Muscle of leg (tissue), 16 donors: ENCODE measurements at places on chromosomes 2 and 18.

GRCh38 chr2:142536492-142536891 lies 341.0 kb upstream of the KYNU start:
- no peak for DNase-seq

DNA sequence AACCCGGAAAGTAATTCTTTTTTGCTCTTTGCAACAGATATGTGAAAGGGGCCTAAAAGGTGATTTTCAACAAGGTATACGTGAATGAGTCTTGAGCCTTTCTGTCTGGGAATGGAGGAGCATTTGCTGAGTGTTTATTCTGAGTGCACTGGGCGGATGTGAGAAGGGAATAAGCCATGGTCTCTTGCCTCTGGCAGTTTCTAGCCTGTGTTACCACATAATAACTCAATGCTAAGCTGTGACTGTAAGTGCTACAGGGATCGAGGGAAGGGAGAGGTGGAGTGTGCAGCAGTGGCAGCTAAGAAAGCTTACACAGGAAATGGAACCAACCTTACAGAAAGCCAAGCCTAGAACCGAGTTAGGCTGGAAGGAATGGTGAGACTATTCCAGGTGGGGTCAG lies 444.3 kb downstream of the SLC4A3 start:
- DNase-seq: no peak

GRCh38 chr2:111121828-111122630 lies 1.3 kb downstream of the BCL2L11 start:
- peak; percentile 96 for DNase-seq

- no peak for DNase-seq
Measured at GRCh38 chr2:147204102-147204501, 640.7 kb upstream of the ACVR2A start.

DNA sequence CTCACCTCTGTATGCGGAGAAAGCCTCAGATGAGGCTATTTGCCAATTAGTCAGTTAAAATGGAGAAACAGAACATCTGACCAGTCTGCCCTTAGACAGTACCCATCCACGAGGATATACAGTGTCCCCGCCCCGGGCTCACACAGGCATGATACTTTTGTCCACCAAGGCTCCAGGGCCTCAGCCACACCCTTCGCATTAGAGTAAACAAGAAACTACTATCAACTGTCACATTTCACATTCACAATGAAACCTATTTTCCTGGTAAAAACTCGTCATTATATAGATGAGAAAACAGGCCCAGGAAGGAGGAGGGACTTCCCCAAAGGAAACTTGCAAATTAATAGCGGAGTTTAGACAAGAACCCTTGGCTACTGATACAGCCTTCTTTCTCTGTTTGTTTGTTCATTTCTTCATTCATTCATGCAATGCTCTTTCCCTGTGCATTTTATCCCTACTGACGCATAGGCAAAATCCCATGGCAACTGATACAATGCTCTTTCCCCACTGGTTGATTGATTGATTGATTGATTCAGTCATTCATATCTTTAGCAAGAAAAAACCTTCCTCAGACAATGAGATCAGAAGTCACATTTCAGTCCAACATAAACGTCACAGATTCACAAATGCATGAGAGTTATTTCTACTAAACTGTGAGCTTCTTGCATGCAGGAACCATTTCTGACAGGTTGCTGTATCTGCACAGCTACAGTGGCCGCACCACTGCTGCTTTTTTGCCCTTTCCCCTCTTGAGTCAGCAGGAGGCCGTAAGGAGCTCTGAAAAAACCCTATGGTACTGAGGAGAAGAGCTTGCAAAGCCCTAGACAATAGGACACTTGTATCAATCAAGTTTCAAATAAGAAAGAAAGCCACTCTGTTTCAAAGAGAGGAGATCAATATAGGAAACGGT lies 777.1 kb downstream of the RNF144A start:
- no peak for DNase-seq

- DNase-seq: peak; percentile 86
Measured at GRCh38 chr2:74587664-74588277, 33.3 kb downstream of the DOK1 start.

DNA sequence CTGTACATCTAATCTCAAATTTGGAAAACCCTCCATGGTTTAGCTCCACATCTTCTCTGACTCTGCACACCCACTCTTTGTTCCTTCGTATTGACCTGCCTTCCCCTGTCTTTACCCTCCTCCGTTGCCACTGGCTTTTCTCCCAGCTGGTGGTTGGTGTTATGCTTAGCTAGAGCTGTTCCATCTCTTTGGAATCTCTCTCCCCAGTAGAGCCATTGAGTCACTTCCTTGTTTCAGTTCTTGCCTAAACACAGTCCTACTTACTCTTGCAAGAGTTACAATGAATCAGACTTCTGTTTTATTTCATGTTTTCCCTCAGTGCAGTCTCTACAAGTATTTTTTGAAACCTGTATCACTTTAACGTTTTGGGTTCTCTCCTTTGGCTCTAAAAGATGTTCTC lies 263.9 kb downstream of the LTBP1 start:
- DNase-seq: no peak

GRCh38 chr2:79984476-79984875 lies 320.1 kb downstream of the LRRTM1 start:
- no peak for DNase-seq

DNA sequence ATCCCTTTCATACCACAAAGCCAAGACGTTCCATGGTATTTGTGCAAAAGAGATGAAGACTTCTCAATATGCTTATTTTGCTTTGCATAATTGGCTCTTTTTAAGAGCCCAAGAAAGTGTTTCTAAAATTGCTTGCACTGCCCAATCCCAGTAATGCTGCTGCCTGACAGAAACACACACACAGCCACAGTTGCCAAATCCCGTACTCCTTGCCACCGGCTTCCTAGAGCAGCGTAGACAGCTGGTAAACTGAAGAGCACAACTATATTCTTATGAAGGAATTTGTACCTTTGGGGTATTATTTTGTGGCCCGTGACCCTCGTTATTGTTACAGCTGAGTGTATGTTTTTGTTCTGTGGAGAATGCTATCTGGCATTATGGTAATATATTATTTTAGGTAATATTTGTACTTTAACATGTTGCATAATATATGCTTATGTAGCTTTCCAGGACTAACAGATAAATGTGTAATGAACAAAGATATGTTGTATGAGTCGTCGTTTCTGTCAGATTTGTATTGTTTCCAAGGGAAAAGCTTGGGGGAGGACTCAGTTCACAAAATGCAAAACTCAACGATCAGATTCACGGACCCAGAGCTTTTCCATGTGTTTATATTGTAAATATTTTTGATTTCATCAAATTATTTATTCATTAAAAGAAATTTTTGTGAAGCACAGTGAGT lies 202.9 kb upstream of the RAB12 start:
- DNase-seq: no peak

DNA sequence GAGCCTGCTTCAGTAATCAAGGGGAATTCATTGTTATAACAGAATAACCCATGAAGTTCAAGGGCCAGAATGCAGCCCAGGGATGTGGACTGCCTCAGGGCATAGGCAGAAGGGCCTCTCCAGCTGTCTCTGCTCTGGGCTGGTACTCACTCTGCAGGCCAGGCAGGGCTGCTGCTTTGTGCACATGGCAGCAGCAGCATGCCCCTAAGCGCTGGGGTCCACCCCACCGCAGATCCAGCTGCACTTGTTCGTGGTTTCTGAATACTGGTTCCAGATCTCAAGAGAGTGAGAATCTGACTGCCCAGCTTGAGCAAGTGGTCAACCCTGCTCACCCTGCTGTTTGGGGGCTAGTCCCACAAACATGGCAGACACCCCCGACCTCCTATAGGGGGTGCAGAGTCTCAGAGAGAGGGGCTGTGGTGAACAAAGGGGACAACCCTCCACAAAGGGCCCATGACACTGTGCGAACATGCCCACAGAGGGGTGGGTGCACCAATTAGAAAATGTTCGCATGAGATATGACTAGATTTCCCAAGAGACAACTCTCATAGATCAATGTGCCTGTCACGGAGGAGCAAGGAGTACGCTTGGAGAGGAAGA lies 87.3 kb downstream of the ACTR3 start:
- DNase-seq: no peak

- peak; percentile 40 for DNase-seq
Measured at GRCh38 chr18:74498712-74499627, 2.8 kb downstream of the CNDP2 start.

DNA sequence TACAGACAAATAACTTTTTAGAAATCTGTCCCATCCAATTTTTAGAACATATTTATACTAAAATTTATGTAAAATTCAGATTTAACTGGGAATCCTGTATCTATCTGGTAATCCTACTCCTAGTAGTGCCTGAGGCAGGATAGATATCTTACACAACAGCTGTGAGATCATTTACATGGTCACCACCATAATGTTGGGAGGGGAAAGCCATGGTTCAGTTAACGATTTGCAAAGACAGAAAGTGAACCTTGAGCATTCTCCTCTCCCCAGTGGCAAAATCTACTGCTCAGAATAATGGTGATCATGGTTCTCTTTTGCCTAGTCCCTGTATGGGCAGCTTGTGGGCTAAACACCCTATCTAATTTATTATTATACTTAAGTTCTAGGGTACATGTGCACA lies 7.7 kb upstream of the TMEM247 start:
- no peak for DNase-seq

DNA sequence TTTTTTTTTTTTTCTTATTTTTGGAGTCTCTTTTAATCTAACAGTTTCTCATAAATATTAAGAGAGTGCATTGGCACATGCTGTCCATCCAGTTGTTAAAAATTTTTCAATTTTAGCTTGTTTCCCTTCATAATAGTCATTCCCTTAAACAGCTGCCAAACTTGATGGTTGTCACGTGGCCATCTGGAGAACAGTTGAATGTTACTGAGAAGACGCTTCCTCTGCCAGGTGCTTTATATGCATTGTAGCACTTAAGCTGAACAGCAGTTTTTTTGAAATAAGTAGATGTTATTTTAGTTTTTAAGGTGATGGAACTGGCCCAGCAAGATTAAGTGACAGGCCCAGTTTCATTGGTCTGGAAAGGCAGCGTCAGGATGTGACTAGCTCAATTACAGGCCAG lies 3.3 kb downstream of the SMARCAL1 start:
- peak; percentile 91 for DNase-seq

- no peak for DNase-seq
Measured at GRCh38 chr2:222176890-222177289, 121.9 kb downstream of the PAX3 start.

DNA sequence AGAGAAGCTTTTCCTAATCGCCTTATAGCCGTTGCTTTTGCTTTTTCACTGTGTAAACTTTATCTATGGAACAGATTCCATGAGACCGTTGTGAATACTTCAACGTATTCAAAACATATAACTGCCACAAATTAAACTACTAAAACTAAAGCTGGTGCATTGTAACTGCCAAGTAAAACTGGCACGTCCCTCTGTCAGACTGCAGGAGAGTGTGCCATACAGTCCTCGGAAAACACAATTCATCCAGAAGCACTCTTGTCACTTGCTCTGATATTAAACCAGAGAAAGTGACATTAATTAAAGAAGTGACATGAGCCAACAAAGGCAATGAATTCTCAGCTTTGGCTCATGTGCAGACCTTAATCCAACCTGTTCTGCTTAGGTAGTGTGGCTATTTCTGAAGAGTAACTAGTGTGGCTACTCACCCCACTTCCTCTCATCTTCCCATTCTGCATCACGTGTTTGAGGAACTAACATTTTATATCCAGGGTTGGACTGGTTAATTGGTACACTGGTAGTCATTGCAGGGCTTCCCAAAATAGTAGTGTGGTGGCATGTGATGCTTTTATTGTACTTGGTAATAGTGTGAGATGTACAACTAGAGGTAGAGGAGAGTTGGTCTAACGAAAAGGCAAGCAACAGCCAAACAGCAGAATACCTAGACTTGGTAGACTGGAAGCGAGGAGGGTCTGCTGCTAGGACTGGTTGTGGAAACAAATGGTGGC lies 9.7 kb downstream of the VRK2 start:
- no peak for DNase-seq

DNA sequence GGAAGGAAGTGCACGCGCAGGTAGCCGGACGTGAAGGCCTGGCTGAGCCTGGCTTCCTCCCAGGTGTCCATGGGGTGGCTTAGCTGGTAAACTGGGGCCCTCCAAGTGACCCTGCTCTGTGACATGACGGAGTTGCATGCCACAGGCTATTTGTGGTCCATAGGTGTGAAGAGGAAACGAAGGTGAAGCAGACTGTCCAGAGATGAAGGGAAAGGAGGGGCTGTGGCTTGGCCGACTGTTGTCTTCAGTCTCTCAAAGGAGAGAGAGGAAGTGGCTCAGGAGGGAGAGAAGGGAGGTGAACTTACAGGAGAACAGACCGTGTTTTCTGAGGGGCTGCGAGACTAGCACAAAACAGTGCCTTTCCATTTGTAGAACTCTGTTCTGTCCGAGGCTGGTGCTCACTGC lies 19.3 kb downstream of the INPP5D start:
- no peak for DNase-seq

- no peak for DNase-seq
Measured at GRCh38 chr2:50466685-50467084, 565.2 kb downstream of the NRXN1 start.

- peak; percentile 35 for DNase-seq
Measured at GRCh38 chr2:34012715-34013302, 413.7 kb upstream of the FAM98A start.

GRCh38 chr2:52881606-52882005 lies 886.0 kb upstream of the CHAC2 start:
- DNase-seq: peak; percentile 12

- DNase-seq: no peak
Measured at GRCh38 chr2:213162516-213163118, 11.2 kb upstream of the IKZF2 start.

DNA sequence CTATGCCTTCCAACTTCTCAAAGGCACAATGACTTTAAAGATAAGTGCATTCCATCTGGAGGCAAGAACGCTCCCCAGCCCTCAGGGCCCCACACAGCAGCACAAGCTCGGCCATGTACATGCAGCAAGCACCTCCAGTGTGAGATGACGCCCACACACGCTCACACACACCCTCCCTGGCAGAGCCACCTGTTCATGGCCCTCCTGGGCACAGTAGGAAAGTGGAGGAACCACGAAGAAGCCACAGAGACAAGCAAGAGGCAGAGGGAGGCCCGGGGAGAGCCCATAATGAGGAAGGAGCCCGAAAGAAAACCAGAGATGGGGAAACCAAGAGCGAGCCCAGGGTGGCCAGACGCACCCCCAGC lies 21.7 kb downstream of the BIN1 start:
- DNase-seq: no peak

DNA sequence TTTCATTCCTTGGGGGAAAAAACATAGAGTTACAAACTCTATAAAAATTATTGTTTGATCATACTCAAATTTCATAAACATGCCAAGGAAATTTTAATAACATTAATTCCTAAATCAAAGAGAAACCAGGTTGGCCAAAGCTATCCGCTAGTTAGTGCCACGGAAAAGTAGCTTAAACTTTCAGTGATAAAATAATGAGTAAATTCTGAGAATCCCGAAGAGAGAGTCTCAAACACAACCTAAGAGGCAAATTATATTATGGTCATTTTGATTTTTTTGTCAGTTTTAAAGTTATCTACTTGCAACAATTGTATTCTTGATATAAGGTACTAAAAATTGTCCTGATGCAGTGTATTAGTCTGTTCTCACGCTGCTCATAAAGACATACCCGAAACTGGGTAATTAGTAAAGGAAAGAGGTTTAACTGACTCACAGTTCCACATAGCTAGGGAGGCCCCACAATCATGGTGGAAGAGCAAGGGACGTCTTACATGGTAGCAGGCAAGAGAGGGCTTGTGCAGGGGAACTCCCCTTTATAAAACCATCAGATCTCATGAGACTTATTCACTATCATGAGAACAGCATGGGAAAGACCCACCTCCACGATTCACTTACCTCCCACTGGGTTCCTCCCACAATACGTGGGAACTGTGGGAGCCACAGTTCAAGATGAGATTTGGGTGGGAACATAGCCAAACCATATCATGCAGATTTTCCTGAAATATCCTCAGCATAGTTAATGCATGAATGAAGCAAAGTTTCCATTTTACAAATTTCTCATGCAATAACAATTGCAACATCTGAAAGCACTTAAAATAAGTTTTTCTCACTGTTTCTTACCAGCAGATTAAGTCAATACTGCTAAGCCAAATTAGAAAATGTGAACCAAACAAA lies 205.9 kb upstream of the STK17B start:
- peak; percentile 72 for DNase-seq
